Activated CD4-positive, alpha-beta memory T cell treated with anti-CD3 and anti-CD28 coated beads, Interleukin-2, amount 10 ng/mL, durations not matched to agents 7 days and 5 days (primary cell): ENCODE measurements at places on chromosomes 13 and 19. TPM values are rescaled to one million over a fixed set of nuclear protein-coding genes. Genes with fewer than 3 reads are reported as not detected.

Gene TM9SF2
- 88.6 TPM for total RNA-seq

GRCh38 chr13:80134346-80134745, 206.6 kb downstream of the SPRY2 start:
- H3K4me1 ChIP-seq = no peaks in the 10 kb centered on the region
- no peaks in the 10 kb centered on the region for H3K36me3 ChIP-seq
- no peaks in the 10 kb centered on the region for H3K27me3 ChIP-seq

DNA sequence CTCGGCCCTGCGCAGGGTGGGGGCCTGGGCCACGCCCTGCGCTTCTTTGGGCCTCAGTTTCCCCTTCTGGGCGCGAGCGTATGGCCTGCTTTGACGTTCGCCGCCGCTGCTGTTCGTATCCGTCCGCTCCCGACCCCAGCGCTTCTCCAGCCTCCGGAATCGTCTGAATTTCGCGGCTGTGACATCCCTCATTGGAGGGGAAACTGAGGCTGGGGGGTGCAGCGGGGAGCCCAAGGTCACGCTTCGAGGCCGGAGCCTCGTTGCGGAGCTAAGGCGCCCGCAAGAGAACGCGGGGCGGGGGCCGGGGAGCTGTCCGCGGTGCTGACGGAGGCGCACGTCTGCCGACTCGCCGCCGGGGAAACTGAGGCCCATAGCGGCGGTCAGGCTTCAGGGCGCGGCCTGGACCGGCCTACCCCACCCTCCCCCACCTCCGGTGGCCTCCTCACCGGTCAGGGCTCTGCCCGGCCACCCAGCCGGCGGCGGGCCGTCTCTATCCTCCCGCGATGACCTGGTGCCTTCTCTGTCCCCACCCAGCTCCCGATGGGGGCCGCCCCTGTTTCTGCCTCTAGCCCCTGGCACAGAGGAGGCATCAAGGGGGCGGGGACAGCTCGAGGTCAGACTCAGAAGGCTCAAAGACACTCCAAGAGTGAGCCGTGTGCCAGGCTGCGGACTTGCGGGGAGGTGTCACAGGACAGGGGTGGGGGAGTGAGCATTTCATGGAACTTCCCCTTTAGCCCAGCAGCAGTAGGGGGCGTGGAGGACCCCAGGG, 3.0 kb upstream of the APC2 start:
- H3K36me3 ChIP-seq = peaks cover 11% of the 10 kb centered on the region
- H3K27ac ChIP-seq = peak overlapping the region; percentile 44
- H3K4me3 ChIP-seq = peak overlapping the region; percentile 30
- peaks cover 43% of the 10 kb centered on the region for H3K27me3 ChIP-seq

- H3K36me3 ChIP-seq = peaks cover 2% of the 10 kb centered on the region
- H3K4me3 ChIP-seq = no peak overlapping the region
- DNase-seq = no peak
- peaks cover 13% of the 10 kb centered on the region for H3K4me1 ChIP-seq
- no peaks in the 10 kb centered on the region for H3K27me3 ChIP-seq
Observed at GRCh38 chr13:32247887-32248286, 67.3 kb downstream of the ZAR1L start.

Gene CD79A
- 0.38 TPM for total RNA-seq

DNA sequence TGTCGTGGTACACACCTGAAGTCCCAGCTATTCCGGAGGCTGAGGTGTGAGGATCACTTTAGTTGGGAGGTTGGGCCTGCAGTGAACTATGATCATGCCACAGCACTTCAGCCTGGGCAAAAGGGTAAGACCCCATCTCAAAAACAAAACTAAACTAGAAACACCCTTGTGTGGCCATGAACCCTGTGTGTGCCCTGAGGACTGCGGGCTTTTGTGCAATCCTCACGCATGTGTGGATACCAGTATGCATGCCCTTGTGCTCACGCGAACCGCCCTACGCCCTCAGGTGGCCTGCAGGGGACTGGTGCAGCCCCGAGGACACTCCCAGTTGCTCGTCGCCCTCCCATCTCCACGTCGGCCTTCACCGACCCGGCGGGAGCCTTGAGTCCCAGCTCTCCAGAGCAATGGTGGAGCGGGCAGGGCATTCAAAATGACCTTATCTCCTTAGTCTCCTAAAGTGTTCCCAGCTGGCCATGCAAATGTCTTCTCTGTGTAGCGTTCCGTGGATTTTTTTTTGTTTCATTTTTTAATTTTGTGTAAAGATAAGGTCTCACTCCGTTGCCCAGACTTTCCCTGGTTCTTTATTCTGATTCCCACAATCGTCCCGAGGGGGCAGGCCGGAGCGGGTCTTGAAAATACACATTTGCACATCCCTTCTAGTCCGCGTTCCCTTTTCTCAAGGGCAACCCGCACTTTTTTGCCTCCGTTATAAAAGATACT, 868 bp upstream of the EGLN2 start:
- peaks cover 52% of the 10 kb centered on the region for H3K4me1 ChIP-seq
- peak overlapping the region; percentile 84 for H3K27ac ChIP-seq
- peaks cover 40% of the 10 kb centered on the region for H3K36me3 ChIP-seq

DNA sequence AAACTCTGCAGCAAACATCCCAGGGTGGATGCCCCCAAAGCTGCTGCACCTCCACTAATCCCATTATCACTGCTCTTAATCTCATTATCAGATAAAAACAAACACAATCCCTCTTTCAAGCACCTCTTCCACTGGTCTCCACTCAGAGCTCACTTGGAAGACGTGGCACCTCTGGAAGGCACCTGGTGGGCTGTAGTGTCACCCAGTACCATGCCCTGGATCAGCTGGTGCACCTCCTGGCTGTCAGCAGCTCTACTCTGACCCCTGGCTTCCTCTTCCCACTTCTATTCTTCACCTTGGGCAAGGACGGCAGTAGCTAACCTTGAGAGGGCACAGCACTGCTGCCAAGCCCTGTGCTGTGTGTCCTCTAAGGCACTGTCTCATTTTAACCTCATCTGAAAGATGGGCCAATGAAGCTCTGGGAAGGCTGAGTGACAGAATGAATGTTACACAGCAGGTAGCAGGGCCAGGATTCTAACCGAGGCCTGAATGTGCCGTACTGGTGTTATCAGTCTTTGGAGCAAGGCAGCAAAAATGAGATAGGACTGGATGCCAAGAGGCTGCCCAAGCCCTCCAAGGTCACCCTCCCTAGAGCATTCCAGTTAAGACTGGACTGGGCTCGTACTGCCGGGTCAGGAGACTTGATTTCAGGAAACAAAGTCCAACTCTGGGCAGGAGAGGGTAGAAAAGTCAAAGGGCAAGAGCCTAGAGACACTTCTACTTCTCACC, 7.4 kb downstream of the BRD4 start:
- no peak overlapping the region for H3K27ac ChIP-seq
- H3K4me1 ChIP-seq = peaks cover 75% of the 10 kb centered on the region
- no peak overlapping the region for H3K4me3 ChIP-seq
- no peaks in the 10 kb centered on the region for H3K27me3 ChIP-seq
- H3K36me3 ChIP-seq = peaks cover 25% of the 10 kb centered on the region

DNA sequence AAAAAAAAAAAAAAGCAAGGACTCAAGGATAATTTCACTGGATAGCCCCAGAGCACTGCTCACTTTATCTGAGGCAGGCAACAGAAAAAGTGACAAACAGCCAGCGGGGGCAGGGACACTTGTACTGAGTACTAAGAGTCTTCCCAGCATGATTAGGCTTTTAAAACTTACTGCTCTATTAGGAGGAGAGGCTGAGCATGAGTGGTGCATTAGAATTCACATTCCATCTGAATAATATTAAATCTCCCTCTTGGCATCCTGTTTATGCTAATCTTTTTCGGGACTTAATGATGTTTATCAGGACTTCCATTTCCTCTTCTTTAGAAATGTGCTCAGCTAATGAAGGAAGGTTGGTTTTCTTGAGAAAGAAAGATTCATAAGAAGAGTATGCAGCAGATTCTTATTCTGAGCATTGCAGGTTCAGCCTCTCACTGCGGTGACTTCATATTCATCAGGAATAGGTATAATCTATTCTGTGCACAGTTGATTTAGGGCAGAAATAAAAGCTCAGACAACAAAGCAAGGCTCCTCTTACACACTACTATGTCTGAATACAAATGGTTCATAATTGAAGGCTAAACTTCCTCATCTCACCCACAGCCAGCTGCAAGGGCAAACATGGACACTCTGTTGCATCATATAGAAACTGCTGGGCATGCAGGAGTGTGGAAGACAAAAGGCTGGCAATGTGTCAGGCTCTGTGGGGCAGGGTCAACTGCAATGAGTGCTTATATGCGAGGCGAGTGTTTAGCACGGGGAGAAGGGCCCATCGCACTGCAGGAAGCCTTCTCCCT, 107.0 kb downstream of the KL start:
- H3K4me3 ChIP-seq = no peak overlapping the region
- no peak for DNase-seq
- H3K27me3 ChIP-seq = no peaks in the 10 kb centered on the region
- no peaks in the 10 kb centered on the region for H3K36me3 ChIP-seq

Gene FOSB
- 15.3 TPM for total RNA-seq

Gene NCAN
- total RNA-seq = not detected
